Inflammatory macrophage treated with lipopolysaccharide for 4 hours (primary cell): ENCODE measurements at places on chromosomes 12 and 14.
A peak's percentile ranks its signal among the peaks of the same experiment; 100 is the strongest.

DNA sequence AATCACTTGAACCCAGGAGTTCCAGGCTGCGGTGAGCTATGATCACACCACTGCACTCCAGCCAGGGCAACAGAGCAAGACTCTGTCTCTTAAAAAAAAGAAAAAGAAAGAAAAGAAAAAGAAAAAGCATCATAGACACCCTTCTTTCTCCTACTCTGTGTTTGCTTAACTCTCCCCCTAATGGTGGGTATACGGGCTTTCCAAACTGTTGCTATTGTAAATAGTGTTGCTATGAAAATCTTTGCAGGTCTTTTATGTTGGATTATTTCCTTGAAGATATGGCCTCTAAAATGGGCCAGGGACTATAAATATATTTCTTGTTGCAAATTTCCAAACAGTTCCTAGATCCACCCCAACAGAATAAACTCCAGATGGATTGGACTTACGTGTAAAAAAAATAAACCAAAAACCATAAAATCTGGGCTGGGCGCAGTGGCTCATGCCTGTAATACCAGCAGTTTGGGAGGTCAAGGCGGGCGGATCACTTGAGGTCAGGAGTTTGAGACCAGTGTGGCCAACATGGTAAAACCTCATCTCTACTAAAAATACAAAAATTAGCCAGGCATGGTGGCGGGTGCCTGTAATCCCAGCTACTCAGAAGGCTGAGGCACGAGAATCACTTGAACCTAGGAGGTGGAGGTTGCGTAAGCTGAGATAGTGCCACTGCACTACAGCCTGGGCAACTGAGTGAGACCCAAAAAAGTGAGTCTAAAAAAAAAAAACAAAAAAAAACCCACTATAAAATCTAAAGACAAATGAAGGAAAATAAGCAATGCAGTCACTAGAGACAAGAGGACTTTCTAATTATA, 25.9 kb downstream of the NFKBIA start:
- DNase-seq, result no peak

GRCh38 chr14:100893228-100893601, 10.3 kb downstream of the RTL1 start:
- no peak for DNase-seq

DNA sequence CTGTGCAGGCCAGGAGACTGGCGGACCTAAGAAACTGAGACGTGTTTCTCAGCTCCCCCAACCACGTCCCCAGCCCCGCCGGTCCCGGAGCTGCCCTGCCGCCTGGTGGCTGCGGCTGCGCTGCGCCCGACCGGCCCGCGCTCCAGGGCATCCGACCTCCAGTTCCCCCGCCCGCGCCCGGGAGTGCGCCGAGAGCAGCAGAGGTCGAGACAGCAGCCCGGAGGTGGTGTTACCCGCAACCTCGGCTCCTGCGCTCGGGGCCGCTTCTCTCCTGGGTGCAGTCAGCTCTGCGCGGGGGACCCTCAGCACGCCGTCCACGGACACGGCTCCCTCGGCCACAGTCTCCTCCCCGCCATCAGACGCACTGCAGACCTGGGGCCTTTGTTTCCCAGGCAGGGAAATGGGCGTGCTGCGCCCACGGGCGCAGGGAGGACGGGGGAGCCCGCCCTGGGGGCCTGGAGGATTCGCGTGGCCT, 21.6 kb upstream of the GPR132 start:
- DNase-seq, result peak; percentile 89

DNA sequence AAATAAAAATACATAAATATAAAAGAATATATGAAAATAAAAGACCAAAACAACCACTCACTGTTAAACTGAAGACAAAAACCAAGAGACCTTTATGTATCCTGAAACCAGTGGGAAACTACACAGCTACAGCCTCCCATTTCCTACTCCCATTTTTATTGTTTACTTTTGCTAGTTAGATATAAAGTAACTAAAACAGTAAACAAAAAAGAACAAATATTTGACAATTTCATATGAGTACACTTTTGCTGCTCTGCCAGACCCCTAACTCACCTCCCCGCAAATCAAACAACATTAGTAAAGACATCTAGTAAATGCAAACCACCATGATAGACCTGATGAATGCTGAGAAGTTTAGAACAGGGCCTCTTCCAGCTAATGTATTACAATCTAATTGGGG, 97.1 kb downstream of the BCL2L14 start:
- no peak for DNase-seq

DNA sequence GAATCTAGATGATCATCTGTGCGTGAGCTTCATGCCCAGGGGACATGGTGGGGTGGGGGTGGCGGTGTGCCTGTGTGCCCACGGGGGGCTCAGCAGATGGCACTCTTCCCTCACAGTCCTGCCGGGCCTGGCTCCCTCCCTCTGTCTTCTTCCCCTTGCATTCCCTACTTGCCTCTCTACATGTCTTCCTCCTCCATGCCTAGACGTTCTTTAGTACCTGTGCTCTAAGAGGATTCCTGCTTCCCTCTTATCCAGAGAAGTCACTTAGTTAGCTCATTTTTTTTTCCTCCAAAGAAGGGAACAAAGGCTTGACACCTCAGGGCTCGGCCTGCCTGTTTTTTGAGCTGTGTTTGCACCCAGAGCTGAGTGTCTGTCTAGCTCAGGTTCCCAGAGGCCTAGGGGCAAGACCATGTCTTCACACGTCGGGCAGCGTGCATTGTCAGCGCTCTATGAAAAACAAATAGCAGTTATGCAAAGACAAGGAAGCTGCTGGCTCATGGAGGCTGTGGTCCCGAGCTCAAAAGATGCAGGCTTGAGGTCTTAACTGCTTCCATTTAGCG, 48.8 kb downstream of the NINJ2 start:
- DNase-seq, result peak; percentile 50

DNA sequence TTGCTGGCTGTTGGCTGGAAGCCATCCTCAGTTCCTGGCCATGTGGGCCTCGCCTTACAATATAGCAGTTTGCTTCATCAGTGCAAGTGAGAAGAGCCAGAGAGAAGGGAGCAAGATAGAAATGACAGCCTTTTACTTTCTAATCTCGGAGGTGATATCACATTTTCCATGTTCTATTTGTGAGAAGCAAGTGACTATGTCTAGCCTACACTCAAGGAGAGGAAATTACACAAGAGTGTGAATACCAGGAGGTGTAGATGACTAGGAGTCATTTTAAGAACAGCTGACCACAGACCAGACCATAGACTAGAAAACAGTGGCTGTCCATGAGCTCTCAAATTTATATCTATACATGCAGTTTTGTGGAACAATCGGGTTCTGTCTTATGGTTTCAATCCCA, 163.0 kb upstream of the NRXN3 start:
- peak; percentile 70 for DNase-seq

DNA sequence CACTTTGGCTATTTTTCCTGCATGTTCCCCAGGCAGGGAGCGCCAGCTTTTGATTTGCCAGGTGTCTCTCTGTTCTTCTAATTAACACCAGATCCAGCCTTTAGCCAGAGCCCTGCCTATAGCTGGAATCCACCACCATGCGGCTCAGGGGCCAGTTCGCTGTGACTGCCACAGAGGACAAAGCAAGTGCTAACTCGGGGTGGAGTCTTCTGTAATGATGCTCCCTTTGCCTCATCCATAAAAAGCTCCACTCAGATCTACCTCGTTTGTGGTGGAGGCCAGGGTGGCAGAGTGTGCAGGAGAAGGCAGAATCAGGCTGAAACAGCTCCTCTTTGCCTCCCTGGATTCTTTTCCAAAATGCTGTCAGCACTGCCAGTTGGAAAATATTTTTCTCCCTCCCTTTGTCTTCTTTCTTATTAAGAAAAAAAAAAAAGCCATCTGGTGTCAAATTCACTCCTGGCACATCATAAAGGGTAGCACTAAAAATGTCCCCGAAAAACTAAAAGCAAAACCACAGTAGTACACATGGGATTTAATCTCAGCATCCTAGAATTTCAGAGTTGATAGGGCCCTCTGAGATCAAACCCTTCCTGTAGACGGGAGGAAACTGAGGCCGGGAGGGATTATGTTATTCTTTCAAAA, 18.0 kb upstream of the CTDSP2 start:
- DNase-seq, result no peak

DNA sequence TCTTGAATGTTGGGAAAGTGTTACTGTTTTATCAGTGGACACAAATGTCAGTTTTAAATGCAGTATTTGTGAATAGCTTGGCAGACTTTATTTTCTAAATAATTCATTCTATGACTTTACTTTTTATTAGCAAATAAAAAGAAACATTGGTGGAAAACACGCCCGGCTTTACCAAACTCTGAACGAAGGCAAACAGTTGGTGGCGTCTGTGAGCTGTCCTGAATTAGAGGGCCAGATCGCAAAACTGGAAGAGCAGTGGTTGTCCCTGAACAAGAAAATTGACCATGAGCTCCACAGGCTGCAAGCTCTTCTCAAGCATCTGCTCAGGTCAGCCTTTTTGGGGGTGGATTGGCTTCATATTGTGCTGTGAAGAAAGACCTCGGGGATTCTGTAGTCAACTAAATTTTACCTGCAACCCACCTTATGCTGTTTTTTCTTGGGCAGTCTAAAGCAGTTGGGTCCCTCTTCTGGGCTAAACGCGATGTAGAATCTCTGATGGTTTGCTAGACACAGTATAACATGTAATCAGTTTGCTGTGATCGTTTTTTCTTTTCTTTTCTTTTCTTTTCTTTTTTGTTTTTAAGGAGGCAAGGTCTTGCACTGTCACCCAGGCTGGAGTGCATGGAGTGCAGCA, 156.4 kb downstream of the ESR2 start:
- DNase-seq, result no peak

DNA sequence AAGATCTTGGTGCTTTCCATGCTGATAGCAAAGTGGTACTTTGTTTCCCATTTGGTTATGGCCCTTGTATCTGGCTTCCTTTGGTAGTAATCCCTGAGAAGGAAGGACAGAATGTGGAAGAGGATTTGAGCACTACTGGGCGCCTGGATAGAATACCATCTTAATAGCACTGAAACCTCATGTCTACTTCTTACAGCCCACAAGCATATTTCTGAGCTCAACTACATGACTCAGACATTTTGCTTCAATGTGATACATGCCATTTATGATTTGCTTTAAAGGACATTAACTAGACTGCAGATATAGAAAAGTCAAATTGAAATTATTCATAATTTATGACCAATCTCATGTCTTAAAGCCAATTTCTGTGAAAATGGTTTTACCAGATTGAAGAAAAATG, 80.4 kb downstream of the LIN7A start:
- no peak for DNase-seq

DNA sequence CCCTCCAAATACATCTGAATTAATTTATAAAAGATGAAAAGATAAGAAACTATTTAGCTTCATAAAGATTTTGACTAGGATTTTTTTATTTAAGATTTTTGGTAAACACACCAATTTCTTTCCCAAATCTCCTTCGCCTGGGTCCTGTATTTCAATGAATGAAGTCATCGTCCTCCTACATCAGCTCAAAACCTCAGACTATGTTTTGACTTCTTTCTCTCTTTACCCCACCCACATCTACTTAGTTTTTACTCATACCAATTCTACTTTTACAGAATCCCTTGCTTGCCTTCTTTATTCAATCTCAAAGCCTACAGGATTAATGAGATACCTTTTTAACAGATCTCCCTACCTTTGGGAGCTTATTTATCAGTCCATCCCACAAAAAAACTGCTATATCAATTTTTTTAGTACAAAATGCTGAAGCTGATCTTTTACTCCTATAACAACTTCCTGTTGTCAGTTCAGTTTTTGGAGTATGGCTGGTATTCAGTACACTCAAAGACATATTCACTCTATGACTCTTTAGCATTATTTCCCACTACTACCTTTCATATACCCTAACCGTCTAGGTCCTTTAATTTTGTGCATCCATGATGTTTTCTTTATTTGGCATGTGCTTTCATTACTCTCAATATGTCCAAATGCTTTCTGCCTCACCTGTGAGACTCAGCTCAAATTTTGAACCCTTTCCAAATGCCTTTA, 18.7 kb upstream of the CCDC91 start:
- no peak for DNase-seq

GRCh38 chr12:115437061-115437567, 753.1 kb upstream of the TBX3 start:
- no peak for DNase-seq

- peak; percentile 29 for DNase-seq
Observed at GRCh38 chr12:66048835-66049537, 81.6 kb downstream of the LLPH start.

DNA sequence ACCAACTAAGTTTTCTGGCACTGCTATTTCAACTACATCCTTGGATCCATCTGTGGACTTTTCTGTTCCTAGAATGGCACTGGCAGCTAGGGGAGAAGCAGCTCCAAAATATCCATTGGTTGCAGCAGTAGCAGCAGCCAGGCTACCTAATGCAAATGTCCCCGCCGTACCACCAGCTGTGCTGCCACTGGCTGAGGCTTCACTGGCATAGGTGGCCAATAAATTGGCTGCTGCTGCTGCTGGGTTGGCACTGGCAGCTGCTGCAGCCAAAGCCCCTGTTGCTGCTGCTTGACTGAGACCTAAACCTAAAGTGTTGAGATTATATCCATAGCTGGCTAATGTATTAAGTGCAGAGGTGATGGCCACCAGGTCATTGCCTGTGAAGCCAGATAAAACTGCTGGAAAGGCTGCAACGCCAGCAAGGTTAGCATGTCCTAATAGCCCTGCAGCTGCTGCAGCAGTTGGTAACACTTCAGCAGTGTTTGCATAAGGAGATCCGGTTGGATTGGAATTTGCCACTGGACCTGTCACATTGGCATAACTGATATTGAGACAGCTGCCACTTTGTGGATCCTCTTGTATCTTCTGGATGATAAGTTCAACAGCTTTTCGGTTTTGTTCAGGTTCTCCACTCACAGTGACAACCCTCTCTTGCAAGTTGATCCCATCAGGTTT, 149.5 kb downstream of the NOVA1 start:
- no peak for DNase-seq

DNA sequence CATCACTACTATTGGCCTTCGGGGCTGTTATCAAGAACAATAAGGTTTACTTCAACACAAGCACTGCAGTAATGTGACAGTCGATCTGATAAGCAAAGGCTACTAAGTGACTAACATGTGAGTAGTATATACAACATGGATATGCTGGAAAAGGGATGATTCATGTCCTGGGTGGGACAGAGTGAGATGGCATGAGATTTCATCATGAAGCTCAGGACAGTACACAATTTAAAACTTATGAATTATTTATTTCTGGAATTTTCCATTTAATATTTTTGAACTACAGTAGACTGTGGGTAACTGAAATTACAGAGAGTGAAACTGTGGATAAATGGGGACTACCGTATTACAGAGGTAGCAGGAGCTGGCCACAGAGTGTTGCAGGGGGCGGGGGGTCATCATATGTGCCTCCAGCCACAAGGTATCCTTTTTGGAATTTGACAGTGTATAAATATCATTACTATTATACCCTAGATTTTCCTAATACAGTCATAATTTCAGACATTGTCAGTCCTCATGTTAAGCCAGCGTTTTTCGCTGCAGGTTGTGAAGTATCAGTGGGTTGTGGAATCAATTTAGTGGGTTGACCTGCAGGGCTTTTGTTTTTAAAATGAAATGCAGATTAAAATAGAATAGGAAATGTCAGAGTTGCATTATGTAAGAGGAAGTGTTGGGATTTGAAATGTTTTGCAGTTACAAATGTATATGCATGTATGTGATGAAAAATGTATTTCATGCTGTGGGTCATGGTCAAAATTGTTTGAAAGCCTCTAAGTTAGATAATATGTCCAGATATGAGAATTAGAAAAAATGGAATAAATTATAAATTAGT, 148.0 kb upstream of the NUDT4 start:
- peak; percentile 60 for DNase-seq

GRCh38 chr12:124821252-124822200, 42.1 kb downstream of the SCARB1 start:
- no peak for DNase-seq

GRCh38 chr14:98082833-98083232, 1189.2 kb downstream of the BCL11B start:
- no peak for DNase-seq

GRCh38 chr12:6700646-6701051, at the start of gene PIANP:
Gene PIANP (minus strand): TSS chr12:6700815. CDS start chr12:6698061, 2,754 bp downstream.
- no peak for DNase-seq
